Immature natural killer cell (primary cell): ENCODE measurements at places on chromosomes 6 and 20. TPM values are rescaled to one million over a fixed set of nuclear protein-coding genes. Genes with fewer than 3 reads are reported as not detected.

DNA sequence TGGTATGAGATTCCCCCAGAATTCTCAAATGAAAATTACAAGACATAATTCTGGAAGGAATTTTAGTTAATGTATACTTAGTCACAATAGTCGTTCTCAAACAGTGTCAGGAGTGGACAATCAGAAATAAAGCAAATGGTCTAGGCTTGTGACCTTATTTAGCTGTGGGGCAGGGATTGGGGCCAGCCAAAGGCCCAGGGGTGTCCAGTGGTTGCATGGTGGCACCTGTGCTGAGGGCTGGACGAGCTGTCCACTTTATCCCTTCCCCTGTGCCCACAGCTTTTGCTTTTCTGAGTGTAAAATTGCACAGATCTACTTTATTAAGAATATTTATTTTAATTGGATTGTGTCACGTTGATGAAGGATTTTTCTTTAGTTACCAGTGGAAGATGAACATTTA is 195.0 kb downstream of the ARID1B start:
- no peaks in the 10 kb centered on the region for H3K36me3 ChIP-seq
- peaks cover 2% of the 10 kb centered on the region for H3K27me3 ChIP-seq
- no peak overlapping the region for H3K4me3 ChIP-seq

DNA sequence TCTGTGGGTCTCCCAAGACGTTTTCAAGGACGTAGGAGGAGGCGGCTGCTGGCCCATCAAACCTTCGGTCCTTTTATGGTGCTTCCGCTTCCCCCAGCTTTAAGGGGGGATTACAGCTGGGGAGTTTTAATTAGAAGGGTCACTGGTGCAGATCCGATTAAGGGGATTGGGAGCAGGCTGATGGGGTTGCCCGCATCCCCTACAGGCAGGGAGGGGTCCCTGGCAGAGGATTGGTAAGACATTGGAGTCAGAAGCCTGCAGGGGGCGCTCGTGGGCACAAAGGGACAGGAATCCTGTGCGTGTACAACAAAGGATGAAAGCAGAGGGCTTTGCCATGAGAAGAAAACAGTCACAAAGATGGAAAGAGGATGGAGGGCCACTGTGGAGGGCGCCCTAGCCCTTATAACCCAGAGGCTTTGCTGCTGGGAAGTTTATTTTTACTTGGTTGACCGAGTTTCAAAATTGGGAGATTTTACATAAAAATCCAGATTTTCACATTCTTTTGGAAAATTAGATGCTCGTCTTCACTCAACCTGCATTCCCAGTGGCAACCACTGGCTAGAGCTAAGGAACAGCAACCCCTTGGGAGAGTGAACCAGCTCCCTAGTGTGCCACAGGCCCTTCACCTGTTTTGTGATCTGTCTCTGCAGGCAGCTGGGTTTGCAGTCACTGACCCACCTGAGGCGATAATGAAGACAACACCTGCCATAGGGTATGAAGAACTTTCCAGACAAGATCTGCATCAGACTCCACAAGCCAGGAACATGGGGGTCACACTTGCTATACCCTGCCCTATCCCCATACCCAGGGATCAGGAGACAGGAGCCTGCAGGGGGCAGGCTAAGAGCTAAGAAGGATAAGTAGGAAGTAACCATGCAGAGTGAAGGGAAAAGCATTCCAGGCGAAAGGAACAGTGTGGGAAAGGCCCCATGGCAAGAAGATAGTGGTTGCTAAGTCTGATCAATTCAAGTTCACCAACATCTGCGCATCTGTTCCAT is 97.7 kb downstream of the KCNB1 start:
- no peaks in the 10 kb centered on the region for H3K36me3 ChIP-seq
- H3K4me1 ChIP-seq, result no peaks in the 10 kb centered on the region
- H3K27ac ChIP-seq, result no peak overlapping the region
- H3K27me3 ChIP-seq, result peaks cover 5% of the 10 kb centered on the region

DNA sequence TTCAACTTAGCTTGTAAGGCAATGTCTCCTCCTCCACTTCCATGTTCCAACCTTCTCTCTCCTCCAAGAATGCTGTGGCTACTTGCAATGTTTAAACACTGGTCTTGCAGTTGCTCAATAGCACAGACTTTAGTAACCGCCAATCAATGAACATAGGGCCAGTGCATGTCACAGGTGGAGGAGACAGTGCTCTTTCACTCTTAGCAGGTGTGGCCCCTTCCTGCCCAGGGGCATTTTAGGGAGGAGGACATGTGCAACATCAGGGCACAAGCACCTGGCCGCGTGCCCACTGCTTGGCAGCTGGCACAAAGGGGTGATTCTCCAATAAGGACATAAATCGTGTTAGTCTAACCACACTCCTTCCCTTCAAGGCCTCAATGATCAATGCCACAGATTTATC is 41.3 kb downstream of the ADGRF1 start:
- H3K27ac ChIP-seq, result no peak overlapping the region
- DNase-seq, result no peak
- no peaks in the 10 kb centered on the region for H3K36me3 ChIP-seq
- H3K4me3 ChIP-seq, result no peak overlapping the region
- H3K4me1 ChIP-seq, result no peaks in the 10 kb centered on the region

DNA sequence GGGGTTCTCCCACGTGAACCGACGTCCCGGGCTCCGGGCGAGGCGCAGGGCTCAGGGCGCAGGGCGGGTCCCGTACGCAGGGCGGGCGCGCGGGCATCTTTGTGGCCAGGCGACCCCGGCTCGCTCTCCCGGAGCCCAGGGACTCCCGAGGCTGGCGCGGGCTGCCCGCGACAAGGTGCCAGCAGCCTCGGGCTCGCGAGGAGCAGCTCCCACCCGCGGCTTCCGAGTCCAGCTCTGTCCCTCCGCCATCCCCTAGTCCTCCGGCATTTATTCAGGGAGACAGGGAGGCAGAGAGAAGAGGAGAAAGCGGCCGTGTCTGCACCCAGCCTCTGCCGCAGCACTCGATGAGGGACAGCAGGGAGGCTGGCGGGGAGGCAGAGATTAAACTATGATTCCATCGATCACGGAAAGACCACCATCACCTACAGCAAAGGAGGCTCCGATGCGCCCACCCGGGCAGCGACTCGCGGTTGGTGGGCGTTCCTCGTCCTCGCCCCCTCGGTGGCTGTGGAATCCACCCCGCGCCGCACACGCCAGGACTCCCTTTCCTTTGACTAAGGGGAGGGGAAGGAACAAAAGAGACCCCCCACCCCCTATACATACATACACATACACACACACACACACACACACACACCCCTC is 1.1 kb downstream of the RGS17 start:
- H3K27ac ChIP-seq, result peak overlapping the region; percentile 1
- H3K4me3 ChIP-seq, result peak overlapping the region; percentile 96
- H3K36me3 ChIP-seq, result no peaks in the 10 kb centered on the region

DNA sequence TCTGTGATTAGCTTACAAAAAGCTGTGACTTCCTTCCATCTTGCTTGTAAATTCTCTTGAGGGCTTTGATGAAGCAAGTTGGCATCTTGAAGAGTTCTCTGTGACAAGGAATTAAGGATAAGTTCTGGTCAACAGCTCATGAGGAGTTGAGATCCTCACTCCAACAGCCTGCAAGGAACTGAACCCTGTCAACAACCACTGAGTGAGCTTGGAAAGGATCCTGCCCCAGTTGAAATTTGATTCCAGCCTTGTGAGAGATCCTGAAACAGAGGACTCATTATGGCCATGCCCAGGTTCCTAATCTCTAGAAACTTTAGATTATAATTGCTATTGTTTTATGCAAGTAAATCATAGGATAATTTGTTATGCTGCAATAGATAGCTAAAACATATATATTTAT is 133.7 kb downstream of the PTCHD4 start:
- H3K4me1 ChIP-seq, result no peaks in the 10 kb centered on the region
- H3K27ac ChIP-seq, result no peak overlapping the region
- no peaks in the 10 kb centered on the region for H3K36me3 ChIP-seq
- H3K4me3 ChIP-seq, result no peak overlapping the region
- H3K27me3 ChIP-seq, result peaks cover 3% of the 10 kb centered on the region
- DNase-seq, result no peak

- no peak overlapping the region for H3K4me3 ChIP-seq
- peaks cover 3% of the 10 kb centered on the region for H3K27me3 ChIP-seq
- DNase-seq, result no peak
- no peaks in the 10 kb centered on the region for H3K4me1 ChIP-seq
These were observed 130.4 kb downstream of the MOXD1 start for GRCh38 chr6:132270726-132271402.

DNA sequence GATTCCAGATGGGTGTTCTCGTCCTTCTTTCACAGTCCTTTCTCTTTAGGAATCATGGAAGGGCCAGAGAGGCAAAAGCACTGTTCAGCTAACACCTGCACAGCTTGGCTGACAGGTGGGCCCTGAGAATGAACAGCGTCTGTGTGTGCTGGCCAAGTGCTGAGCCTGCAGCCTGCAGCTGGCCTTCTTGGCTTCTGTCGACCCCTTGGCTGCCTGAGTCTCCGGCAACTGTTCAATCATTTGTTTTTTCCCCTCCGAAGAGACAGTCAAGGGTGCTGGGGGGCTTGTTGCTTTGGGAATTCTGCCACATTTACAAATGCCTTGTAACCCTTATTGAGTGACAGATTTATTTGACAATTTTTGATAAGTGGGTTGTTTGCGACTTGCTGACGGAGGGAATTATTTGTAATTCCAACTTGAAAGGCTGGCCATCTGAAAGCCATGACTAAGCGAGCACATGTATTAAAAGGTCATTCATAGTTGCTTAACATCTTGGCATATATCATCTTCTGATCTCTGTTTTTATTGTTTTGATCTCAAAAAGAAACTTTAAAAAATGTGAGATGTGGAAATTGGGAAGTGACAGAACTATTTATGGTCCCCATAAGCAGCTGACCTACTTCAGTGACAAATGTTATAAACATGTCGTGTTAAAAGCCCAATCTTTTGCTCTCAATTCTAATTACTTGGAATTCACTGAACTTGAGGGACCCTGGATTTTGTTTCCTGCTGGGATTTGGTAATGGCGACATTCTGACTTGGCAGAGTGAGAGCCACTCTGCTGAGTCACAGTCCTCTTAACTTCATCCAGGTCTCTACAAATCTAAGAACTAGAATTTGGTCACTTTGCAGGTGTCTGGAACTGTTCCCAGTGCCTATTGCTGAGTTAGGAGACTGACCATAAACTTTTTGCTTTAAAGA is 41.9 kb upstream of the FERMT1 start:
- no peaks in the 10 kb centered on the region for H3K4me1 ChIP-seq
- DNase-seq, result no peak
- no peaks in the 10 kb centered on the region for H3K36me3 ChIP-seq
- no peak overlapping the region for H3K4me3 ChIP-seq
- peaks cover 4% of the 10 kb centered on the region for H3K27me3 ChIP-seq

GRCh38 chr6:31615748-31616147 is 714 bp downstream of the AIF1 start:
- H3K27me3 ChIP-seq, result peaks cover 6% of the 10 kb centered on the region
- no peaks in the 10 kb centered on the region for H3K36me3 ChIP-seq
- H3K27ac ChIP-seq, result peak overlapping the region; percentile 5
- H3K4me3 ChIP-seq, result no peak overlapping the region
- DNase-seq, result no peak

GRCh38 chr6:118872726-118873125 is 21.2 kb upstream of the ASF1A start:
- DNase-seq, result no peak
- peak overlapping the region; percentile 10 for H3K27ac ChIP-seq
- no peaks in the 10 kb centered on the region for H3K27me3 ChIP-seq
- peaks cover 3% of the 10 kb centered on the region for H3K36me3 ChIP-seq
- peaks cover 30% of the 10 kb centered on the region for H3K4me1 ChIP-seq
- H3K4me3 ChIP-seq, result no peak overlapping the region

DNA sequence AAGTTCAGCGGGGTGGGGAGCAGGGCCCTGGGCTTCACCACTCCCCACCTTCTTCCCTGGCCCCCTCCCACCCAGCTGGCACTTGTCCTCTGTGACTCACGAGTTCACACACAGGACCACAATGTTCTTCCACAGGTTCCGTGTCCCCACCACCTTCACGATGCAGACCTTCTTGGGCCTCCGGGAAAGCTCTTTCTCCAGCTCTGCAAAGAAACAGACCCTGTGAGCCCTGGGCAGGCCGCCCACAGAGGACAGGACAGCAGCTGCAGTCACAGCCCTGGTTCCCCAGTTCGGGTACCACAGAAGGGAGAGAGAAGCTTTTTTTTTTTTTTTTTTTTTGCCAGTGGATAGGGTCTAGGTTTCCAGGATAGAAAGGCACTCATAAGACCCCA is 30.9 kb downstream of the PSMG4 start:
- DNase-seq, result no peak
- peaks cover 3% of the 10 kb centered on the region for H3K27me3 ChIP-seq
- H3K36me3 ChIP-seq, result no peaks in the 10 kb centered on the region
- H3K4me1 ChIP-seq, result no peaks in the 10 kb centered on the region
- H3K27ac ChIP-seq, result no peak overlapping the region

DNA sequence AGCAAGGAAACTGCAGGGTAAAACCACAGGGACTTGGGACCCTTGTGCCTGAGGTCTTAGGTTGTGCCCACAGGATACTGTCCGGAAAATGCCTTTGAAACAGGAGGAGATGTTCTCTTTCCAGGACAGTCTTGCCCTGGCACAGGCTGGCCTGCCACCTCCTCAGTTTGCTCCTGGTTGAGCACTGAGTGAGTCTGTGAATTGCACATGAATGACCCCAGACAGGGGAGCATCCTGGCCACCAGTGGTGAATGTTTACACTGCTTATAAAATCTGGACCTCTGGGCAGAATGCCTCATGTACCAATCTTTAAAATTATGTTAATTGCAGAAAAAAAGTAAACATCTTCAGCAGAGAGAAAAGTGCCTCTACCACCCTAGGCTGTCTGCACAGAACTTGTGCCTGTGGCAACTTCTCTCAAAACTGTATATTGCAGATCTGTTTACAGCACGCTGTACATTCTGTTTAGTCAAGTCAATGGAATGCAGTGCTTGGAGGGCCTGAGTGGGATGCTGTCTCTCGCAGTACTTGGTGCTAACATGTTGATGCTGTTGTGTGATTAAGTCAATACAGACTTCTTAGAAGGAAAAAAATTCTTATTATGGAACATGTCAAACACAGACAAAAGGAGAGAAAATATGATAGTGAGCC is 242.1 kb downstream of the SOD2 start:
- H3K4me1 ChIP-seq, result no peaks in the 10 kb centered on the region
- no peak overlapping the region for H3K4me3 ChIP-seq
- DNase-seq, result no peak
- no peaks in the 10 kb centered on the region for H3K36me3 ChIP-seq
- no peaks in the 10 kb centered on the region for H3K27me3 ChIP-seq
- H3K27ac ChIP-seq, result no peak overlapping the region

- no peak for DNase-seq
- H3K36me3 ChIP-seq, result peaks cover 10% of the 10 kb centered on the region
- peaks cover 1% of the 10 kb centered on the region for H3K27me3 ChIP-seq
- peak overlapping the region; percentile 7 for H3K27ac ChIP-seq
- no peak overlapping the region for H3K4me3 ChIP-seq
- H3K4me1 ChIP-seq, result peaks cover 32% of the 10 kb centered on the region
These were observed 43.9 kb downstream of the TFEB start for GRCh38 chr6:41691426-41692079.

GRCh38 chr6:50990750-50991446 is 172.2 kb downstream of the TFAP2B start:
- H3K27ac ChIP-seq, result no peak overlapping the region
- DNase-seq, result no peak
- no peaks in the 10 kb centered on the region for H3K36me3 ChIP-seq
- H3K4me1 ChIP-seq, result no peaks in the 10 kb centered on the region
- no peak overlapping the region for H3K4me3 ChIP-seq

- DNase-seq, result no peak
- H3K4me3 ChIP-seq, result no peak overlapping the region
- H3K36me3 ChIP-seq, result no peaks in the 10 kb centered on the region
These were observed 61.8 kb downstream of the PAX1 start for GRCh38 chr20:21767200-21767738.

The PHF1 gene
- 36.5 TPM for polyA plus RNA-seq

The LBP gene
- not detected for polyA plus RNA-seq

The VWA7 gene
- polyA plus RNA-seq, result 0.93 TPM

The MAPK13 gene
- 52.1 TPM for polyA plus RNA-seq

The MUC22 gene
- not detected for polyA plus RNA-seq

The RNF182 gene
- polyA plus RNA-seq, result not detected

The CD24 gene
- 0.48 TPM for polyA plus RNA-seq
